Stimulated activated CD4-positive, alpha-beta T cell treated with anti-CD3 and anti-CD28 coated beads, Interleukin-2, amount 100 ng/mL, for 24 hours (primary cell): ENCODE measurements at places on chromosomes 11 and 22.

- DNase-seq = peak; percentile 53
These were observed 128.7 kb upstream of the TOP3B start for GRCh38 chr22:22111267-22111751.

GRCh38 chr11:104705490-104706190 is 192.6 kb downstream of the CASP12 start:
- peak; percentile 76 for DNase-seq

GRCh38 chr11:45248501-45249011 is 37.6 kb downstream of the SYT13 start:
- no peak for DNase-seq

GRCh38 chr11:66251809-66252208 is 16.6 kb upstream of the RAB1B start:
- no peak for DNase-seq

DNA sequence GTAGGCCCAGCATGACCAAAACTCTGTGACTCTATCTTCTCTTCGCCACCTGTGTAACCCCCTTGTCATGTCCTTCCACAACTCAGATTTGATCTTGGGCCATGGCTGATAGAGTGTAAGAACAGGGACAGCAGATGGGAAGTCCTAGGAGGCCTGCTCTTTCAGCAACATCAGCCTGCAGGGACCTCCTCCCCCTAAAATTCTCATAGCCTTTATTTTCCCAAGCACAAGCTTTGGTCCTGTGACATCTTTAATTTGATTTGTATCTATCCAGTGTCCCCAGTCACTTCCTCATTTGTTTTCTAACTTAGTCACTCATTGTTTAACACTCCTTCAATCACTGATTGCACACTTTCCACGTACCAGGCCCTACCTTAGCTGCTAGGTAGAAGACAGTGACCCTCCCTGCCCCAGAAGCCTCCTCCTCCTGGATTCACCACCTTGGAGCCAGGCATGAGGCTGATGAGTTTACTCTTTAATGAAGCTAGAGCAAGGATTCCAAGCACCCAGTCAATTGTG is 5.3 kb downstream of the UBQLN3 start:
- no peak for DNase-seq

DNA sequence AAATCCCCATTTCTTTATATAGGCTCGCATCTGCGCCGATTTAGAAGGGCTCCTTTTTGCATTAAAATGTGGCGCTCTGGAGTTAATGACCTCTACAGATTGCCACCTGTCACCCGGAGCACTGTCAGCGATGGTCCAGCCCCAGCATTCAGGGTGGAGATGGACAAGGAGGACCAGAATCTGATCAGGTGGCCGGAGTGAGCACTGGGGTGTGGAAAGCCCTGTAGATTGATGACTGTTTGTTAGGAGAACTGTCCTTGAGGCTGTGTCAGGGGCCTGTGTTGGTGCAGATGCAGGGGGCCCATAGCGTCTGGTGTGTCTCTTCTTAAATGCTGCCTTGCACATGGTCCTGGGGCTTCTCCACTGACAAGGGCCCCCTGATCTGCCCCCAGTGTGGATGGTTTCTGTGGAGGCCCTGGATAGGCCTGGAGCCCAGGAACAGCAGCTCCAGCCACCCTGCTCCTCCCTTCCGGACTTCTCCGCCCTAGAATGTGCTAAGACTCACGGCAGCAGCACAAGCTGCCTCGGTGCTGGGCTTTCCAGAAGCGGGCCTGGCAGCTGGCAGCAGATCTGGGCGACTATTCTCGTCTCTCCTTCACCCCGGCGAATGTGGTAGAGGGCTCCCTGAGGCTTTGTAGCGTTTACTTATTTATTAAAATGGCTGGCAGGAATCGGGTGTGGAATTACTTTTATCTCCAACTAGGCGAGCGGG is 1333.3 kb downstream of the BRD1 start:
- DNase-seq = no peak

GRCh38 chr11:97743205-97743742 is 1277.5 kb upstream of the CNTN5 start:
- DNase-seq = no peak

DNA sequence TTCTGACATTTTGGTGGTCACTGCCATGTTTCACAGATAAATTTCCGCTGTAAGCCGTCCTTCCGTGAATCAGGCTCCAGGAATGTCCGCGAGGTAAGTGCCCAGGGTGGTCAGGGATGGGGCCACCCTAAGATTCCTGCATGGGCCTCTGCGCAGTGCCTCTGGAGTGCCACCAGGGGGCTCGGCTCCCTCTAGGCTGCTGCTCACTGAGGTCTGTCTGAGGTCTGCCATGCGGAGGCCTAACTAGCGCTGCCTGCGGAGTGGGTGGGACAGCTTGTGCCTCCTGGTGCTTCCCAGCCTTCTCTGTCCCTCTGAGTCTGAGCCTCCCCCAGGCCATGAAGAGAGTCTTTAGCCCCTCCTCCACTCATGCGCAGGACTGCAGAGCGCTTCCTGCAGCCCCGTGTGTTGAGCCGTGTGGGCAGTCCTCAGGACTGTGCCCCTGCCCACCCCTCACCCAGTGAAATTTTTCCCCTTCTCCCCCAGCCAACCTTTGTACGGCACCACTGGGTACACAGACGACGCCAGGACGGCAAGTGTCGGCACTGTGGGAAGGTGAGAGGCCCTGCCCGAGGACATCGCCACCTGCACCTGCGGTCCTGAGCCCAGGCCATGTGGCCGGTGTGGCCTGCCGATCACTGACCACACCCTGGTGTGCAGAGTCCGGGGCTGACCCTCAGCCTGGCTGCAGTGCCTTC is 11.9 kb upstream of the MDK start:
- DNase-seq = peak; percentile 69

- DNase-seq = no peak
These were observed 151.7 kb downstream of the SPON1 start for GRCh38 chr11:14114269-14114668.

GRCh38 chr11:110081462-110082376 is 11.5 kb upstream of the ZC3H12C start:
- DNase-seq = no peak

DNA sequence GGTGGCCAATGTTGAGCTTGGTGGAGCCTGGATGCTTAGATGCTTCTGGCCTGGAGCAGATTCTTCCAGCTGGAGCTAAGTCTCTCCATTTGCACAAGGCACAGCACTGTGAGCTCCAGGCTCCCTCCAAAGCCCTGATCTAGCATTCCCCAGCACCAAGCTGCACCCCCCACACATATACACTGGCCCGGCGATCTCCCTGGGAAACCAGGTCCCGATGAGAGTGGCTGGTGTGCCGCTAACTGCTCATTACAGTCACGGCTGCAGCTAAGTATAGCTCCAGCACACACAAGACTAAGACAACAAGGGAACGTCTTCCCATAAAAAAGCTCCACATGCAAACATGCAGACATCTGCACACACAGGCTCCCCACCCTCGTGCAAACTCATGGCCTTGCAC is 17.6 kb downstream of the KCNC1 start:
- DNase-seq = no peak

GRCh38 chr22:46613606-46614021 is 6.6 kb upstream of the GRAMD4 start:
- peak; percentile 24 for DNase-seq

- DNase-seq = no peak
These were observed 10.7 kb downstream of the OLFML1 start for GRCh38 chr11:7495882-7496551.

DNA sequence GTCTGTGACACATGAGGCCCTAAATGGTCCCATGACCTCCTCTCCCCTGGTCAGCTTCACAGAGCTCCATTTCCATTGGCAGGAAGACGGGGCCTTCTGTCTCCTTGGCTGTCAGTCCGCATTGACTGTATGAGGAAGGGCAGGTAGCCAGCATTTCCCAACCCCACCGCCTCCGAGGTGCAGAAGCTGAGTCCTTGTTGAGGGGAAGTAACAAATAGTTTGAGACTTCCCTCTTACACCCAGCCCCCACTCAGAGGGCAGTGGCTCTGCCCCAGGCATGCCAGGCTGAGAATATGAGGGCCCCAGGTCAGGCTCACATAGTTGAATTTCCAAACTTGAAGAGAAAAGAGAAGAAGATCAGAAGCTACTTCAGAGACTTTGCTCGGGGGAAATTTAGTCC is 611.1 kb downstream of the BRD1 start:
- peak; percentile 4 for DNase-seq

GRCh38 chr11:86145439-86146156 is 76.7 kb upstream of the PICALM start:
- no peak for DNase-seq

DNA sequence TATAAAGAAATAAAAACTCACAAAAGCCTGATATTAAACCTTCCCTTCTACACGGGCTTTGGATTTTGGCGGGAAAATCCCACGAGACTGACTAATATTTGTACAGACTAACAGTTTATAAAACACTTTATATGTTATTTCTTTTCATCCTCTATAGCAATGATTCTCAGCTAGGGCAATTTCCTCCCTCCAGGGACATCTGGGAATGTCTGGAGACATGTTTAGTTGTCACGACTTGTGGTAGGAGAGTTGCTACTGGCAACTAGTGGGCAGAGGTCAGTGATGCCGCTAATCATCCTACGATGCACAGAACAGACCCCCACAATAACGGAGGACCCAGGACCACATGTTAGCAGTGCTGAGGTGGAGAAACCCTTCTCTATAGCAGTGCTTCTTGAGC is 304.8 kb upstream of the PITPNB start:
- no peak for DNase-seq

DNA sequence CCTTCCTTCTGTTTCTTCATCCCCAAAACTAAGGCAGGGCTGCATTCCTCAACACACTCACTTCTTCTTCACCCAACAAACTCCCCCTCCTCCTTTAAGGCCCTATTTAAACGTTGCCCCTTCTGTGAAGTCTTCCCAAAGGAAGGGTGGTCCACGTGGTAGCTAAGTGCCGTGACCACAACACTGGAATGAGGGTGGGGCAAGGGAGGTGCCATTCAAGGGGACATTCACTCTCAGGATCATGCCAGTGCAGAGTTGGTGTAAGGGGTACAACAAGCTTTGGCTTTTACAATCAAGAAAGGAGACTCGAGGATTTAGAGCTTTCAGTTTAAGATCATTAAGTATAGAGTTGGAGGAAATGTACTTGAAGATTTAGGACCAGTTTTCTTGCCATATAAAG is 8.0 kb upstream of the MS4A10 start:
- DNase-seq = no peak

DNA sequence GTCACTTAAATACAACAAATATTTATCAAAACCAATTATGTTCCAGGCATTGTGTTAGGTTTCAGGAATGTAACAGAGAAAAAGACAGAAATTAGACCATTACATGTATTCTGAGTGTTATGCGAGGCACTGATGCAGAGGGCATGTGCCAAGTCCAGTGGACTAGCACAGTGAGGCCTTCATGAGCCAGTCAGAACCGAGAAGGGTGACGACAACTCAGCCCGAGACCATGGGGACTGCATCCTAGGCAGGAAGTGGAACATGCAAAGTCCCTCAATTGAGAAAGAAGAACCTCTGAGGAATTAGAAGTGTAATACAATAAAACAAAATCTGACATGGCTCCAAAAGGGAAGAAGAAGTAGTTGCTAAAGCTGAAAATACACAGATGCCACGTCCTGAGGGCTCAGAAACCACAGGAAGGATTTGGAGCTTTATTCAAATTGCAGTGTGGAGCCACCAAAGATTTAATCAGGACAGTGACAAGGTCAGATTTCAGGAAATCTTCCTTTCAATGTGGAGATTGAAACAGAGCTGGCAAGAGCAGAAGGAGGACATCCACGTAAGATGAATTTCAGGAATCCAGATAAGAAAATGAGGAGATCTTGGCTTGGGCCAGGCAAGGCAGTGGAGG is 529.6 kb downstream of the NTM start:
- DNase-seq = no peak

DNA sequence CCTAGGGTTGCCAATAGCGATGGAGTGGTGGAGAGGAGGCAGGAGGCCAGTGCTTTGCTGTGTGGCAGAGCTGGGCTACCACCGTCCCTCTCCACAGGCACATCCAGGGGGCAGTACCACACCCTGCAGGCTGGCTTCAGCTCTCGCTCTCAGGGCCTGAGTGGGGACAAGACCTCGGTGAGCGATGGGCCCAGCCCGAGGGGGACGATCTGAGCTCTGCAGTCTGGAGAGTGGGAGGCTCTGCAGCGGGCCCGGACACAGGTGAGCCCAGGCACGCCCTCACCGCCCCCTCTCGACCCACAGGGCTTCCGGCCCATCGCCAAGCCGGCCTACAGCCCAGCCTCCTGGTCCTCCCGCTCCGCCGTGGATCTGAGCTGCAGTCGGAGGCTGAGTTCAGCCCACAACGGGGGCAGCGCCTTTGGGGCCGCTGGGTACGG is 2.5 kb downstream of the PKP3 start:
- no peak for DNase-seq

GRCh38 chr11:19466314-19466713 is 225.6 kb upstream of the E2F8 start:
- DNase-seq = no peak

- DNase-seq = no peak
These were observed 17.9 kb downstream of the ART5 start for GRCh38 chr11:3623767-3624458.

GRCh38 chr11:121153472-121153871 is 52.4 kb downstream of the TECTA start:
- DNase-seq = no peak
